ENCODE measurements at places on chromosomes 16 and 17. TPM values are rescaled to one million over a fixed set of nuclear protein-coding genes. Genes with fewer than 3 reads are reported as not detected.

JPT1 gene
- total RNA-seq: 212 TPM

MAFG gene
- total RNA-seq: 19.7 TPM

KRTAP2-3 gene
- not detected for total RNA-seq

EVPLL gene
- total RNA-seq: 0.22 TPM

MYH11 gene
- 579 TPM for total RNA-seq

CDIPT gene
- total RNA-seq: 62.9 TPM

COX6A2 gene
- total RNA-seq: not detected

DPEP3 gene
- total RNA-seq: 0.28 TPM

TBC1D3L gene
- total RNA-seq: 13.7 TPM

KRTAP4-9 gene
- total RNA-seq: not detected

ZNF18 gene
- total RNA-seq: 5.7 TPM

CSF3 gene
- total RNA-seq: 0.67 TPM

DHODH gene
- 6.3 TPM for total RNA-seq

CD300LG gene
- 0.87 TPM for total RNA-seq

PLLP gene
- total RNA-seq: 15.8 TPM
